ENCODE measurements at places on chromosomes 3 and 15.

- DNase-seq: no peak
These were observed 364.0 kb downstream of the CNTN6 start for GRCh38 chr3:1456781-1457311.

GRCh38 chr3:59680919-59681318 lies 631.1 kb upstream of the CFAP20DC start:
- DNase-seq: no peak

GRCh38 chr15:75156326-75157215 lies 45.1 kb upstream of the C15orf39 start:
- no peak for DNase-seq

DNA sequence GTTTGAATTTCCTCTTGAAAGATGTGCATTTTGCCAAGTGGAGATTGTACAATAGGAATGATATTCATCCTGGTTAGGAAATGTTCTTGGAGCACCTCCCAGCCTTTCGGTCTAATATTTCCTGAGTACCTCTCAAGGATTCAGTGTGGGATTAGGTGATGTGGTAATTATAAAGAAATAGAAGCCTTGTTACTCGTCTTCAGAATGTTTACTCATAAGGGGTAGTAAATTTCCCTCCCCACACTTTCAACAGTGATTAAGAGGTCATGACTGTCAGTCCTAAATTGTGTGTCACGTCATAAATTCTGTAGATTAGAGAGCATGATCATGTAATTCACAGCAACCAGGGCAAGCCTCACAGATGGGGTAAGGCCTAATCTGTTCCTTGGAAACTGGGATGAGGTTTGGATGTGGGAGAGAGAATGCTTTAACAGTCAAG lies 633.1 kb upstream of the TBL1XR1 start:
- DNase-seq: no peak

DNA sequence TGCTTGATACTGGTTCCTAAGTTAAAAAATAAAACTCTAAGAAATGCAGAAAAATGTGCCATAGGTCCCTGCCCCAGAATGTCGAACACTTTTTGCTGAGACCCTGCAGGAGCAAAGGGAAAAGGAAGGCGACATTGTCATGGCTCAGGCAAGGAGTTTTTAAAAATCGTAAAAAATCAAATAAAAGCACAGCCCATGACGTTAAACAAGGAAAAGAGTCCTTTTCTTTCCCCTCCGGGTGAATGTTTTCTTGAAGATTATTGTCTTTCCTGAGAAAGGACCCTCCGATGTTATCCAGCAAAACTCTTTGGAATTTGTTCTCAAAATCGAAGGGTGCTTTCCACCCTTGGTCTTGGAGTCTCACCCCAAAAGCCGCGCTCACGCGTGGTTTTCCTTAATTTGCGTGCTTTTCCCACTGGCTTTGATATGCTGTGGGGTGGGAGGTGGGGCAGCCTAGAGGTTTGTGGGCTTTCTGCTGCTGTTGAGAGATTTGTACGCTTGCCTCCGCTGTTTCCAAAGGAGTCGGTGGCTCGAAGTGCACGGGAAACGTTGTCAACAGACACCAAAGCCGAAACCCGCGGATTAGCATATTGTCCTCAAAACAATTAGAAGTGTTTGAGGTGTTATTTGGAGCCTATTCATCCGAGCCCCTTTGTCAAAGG lies 2.9 kb downstream of the SOX14 start:
- DNase-seq: no peak

GRCh38 chr3:107942951-107943749 lies 147.7 kb downstream of the CD47 start:
- DNase-seq: no peak

Data from activated CD4-positive, alpha-beta T cell treated with anti-CD3 and anti-CD28 coated beads, Interleukin-2, amount 10 ng/mL, durations not matched to agents 7 days and 5 days (primary cell).